Activated CD4-positive, alpha-beta T cell treated with anti-CD3 and anti-CD28 coated beads for 36 hours (primary cell): ENCODE measurements at places on chromosomes 16 and 17. TPM values are rescaled to one million over a fixed set of nuclear protein-coding genes. Genes with fewer than 3 reads are reported as not detected.

DNA sequence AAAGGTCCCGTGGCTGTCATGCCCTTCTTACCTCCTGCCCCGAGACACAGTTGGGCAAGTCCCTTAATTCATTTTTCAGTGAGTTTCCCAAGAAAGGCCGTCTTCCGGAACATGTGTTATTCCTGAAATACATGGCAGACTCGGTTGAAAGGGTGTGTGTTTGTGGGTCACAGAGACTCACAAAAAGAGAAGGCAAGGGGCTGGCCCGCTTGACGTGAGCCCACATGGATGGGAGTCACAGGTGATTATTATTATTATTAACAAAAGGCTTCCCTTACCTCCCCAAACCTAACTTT is 34.1 kb upstream of the CCR7 start:
- DNase-seq, result no peak

DNA sequence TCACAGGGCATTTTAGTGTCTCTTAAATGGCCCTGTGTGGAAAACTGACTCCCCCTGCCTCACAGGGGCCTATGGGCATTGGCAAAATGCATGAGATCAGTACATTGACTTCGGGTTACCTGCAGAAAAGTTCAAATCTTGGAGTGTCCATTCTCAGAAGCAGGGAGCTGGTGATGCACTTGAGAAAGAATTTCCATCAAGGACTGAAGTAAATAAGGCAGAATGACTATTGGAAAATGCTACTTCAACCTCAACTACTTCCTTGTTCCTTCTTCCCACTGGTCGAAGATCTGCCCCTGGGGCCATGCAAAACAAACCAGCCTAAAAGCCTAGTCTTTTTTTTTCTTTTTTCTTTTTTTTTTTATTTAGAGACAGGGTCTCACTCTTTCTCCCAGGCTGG is 13.8 kb upstream of the GSDMA start:
- DNase-seq, result no peak

DNA sequence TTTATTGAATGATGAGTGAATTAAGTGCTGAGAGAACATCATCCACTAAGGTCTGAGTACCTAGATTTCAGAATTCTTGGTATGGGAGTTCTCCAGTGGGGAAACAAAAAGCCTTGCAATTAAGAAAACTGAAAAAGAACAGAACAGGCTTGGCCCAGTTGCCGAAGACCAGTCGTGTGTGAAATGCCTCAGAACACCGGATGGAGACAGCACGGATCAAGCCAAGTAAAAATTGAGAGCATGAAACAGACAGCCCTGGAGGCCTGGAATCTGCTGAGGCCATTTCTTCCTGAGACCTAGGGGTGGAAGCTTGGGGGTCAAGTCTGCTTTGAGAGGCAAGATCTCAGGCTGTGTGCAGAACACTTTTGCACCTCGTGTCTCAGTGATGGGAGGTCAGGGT is 43.3 kb downstream of the GRIN2A start:
- no peak for DNase-seq

GRCh38 chr17:27477050-27477888 is 21.0 kb downstream of the KSR1 start:
- DNase-seq, result no peak

- DNase-seq, result peak; percentile 42
Observed at GRCh38 chr16:11586378-11586855, 302 bp downstream of the LITAF start.

- DNase-seq, result no peak
Observed at GRCh38 chr17:49197346-49197998, 12.9 kb downstream of the GNGT2 start.

DNA sequence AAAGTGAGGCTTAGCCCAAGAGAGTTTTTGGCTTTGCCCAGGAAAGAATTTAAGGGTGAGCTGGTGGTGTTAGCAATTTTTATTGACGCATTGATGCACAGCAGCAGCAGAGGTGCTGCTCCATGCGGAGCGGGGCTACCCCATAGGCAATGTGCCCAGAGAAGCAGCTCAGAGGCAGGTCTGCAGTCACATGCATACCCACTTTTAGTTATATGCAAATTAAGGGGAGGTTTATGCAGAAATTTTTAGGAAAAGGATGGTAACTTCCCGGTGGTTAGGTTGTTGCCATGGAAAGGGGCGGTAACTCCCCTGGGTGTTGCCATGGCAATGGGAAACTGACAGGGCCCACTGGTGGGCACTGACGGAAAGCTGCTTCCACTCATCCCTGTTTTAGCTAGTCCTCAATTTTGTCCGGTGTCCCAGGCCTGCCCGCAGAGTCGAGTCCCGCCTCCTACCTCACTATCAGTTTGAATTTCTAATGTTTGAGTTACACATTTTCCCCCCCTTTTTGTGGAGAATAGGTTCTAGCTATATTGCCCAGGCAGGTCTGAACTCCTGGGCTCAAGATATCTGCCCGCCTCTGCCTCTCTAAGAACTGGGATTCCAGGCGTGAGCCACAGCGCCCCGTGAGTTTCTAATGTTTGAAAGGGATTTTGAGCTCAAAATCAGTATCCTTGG is 10.4 kb upstream of the GJD3 start:
- no peak for DNase-seq

DNA sequence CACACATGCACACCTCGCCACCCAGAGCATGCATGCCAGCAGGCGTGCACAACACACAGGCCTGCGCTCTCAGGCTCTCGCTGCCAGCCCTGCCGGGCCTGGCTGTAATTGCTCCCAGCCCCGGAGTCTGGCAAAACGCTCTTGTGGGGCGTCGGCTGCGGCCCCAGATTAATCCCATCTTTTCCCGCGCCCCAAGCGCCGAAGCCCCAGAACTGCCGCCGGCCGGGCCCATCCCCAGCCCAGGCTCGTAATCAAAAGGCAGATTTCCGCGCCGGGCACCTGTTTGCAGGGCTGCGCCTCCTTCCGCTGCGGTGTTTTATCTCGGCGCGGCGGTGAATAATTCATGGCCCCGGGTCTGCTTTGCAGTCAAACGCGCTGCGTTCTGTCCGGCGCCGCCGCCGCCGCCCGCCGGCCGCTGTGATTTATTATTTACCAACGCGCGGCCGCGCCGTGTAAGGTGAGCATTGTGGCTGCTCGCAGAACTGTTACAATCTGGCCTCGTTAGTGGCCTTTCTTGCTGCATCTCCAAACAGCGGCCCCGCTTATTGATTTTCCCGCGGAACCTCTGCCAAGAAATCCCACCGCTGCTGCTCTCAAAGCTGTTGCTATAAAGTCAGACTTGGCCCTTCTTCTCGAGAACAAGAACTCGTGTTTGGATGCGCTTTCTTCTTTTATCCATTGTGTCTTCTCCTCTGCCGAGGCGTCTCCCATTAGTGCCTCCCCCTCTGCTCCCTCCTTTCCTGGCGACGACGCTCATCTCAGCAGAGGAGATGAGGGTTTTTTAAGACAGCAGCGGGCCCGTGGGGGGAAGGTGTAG is 126.1 kb downstream of the IRX5 start:
- DNase-seq, result peak; percentile 30

- peak; percentile 86 for DNase-seq
Observed at GRCh38 chr17:4908711-4909496, 6.0 kb upstream of the CHRNE start.

- peak; percentile 27 for DNase-seq
Observed at GRCh38 chr17:43372273-43372911, 26.4 kb upstream of the ARL4D start.

DNA sequence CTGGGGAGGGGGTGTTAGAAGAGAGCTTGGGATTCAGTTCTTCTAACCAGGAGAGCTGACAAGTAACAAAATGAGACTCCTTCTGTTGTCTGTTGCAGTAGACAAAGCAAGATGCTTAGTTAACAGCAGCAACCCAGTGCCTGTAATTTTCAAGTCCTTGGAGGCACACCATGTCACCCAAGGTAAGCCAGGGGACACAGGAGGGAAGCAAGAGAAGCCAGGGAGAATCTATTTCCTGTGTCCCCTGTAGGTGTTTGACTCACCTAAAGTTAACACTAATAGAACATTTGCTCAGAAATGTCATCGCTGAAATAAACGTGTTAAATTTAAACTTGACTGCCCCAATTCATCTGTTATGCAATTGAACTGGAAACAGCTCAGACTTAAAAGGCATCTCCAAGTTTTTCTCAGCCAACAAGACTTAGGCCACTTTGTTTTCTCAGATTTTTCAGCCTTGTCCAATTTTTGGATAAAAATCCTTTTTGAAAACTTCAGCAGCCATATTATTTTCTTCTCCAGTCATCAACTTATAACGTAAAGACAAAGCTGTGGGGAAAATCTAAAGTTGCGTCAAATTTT is 257.6 kb downstream of the CDH13 start:
- DNase-seq, result no peak

DNA sequence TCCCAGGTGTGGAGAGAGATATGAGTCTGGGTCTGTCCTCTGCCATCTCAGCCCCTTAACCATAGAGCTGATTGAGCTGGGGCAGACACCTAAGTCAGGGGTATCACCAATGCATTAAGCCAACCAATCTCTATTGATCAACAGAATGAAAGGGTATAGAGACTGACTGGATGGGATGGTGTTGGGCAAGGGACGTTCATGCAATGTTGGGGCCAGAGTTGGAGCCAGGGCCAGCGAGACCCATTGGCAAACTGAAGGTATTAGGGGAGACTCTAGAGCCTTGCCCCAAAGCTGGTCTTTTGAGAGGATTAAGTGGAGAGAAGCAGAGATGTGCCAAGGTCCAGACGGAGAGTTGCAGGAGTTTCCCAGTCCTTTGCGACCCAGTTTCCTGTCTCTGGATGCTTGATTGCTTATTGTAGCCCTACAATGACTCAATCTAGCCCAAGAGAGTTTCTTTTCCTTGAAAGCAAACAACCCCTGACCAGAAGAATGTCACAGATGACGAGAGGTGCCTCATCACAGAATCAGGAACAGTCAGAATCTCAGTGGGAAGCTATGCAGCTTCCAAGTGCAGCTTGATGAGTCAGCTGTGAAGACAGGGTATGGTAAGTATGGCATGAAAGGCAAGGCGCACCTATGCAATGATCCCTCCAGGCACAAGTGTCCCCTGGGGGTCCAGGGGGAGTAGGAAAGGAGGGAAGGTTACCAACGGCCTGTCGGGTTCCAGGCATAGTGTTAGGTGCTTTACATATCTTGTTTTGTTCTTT is 137.2 kb downstream of the UTP18 start:
- no peak for DNase-seq

Gene CCL17
- 1.2 TPM for total RNA-seq

Gene MPO
- total RNA-seq, result 0.07 TPM

Gene PRKCB
- 57.5 TPM for total RNA-seq

Gene ZNF469
- 0.50 TPM for total RNA-seq

Gene TOM1L1
- 2.0 TPM for total RNA-seq

Gene CCL16
- total RNA-seq, result not detected
